ENCODE measurements at places on chromosomes 1 and 21.

GRCh38 chr21:36792505-36792967 is 93.6 kb downstream of the SIM2 start:
- DNase-seq, result no peak

DNA sequence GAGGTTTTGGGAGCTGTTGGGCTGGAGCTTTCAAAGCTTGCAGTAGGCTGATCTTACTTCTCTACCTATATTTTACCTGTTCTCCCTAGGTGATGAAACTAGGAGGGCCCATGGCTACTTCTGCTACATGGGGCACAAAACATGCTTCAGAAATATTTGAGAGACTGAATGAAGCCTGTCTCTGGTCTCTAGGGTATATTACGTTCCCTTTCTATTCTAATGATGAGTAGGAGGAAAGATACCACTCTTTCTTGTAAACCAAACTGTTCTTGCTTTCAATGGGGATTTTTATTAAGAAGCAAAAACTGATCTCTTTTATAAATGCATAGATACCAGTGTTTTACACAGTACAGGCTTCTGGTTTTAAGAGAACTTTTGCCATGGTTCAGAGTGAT is 103.1 kb downstream of the GALNT2 start:
- no peak for DNase-seq

DNA sequence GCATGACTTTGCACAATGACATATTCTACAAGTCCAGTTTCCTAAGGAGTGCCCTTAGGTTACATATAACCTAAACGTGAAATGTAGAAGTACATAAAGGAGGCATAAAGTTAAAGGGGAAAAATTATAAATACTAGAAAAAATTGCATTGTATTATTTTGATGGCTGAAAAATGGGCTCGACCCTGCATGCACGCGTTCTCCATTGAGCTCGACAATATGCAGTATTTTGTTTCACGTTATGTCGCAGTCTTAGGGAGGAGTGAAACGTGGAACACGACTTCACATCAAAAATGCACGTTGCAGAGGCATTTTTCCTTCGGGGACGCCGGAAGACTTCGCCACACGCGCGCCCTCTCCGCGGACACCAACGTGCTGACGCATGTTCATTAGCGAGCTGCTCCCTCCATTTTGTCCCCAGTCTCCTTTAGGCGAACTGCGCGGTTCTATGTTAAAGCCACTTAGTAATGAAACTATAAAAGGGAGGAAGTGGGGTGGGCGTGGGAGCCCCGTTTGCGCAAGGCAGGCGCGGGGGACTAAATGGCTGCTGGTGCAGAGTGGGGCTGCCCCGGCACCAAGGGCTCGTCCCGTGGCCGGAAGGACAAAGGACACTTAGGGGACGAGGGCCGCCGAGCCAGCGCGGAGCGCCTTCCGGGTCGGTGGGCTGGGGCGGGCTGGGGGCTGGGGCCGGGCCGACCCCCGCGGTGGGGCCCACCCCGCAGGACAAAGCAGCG is 749 bp upstream of the COX20 start:
- peak; percentile 89 for DNase-seq

DNA sequence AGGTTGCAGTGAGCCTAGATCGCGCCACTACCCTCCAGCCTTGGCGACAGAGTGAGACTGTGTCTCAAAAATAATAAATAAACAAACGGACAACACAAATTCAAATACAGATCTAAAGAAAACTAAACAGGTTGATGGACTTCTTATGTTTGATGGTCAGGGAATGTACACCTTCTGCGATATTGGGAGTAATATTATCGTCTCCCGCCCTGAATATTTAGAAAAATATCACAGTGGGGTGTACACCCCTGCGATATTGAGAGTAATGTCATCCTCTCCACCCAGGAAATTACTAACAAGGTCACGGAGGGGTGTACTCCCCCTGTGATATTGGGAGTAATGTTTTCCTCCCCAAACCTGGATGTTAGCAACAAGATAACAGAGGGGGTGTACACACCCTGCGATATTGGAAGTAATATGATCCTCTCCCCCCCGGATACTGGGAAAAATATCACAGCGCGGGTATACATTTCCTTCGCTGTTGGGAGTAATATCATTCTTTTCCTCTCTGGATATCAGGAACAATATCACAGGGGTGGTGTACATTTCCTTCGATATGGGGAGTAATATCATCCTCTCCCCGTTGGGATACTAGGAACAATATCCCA is 1.4 kb upstream of the CFAP298 start:
- no peak for DNase-seq

DNA sequence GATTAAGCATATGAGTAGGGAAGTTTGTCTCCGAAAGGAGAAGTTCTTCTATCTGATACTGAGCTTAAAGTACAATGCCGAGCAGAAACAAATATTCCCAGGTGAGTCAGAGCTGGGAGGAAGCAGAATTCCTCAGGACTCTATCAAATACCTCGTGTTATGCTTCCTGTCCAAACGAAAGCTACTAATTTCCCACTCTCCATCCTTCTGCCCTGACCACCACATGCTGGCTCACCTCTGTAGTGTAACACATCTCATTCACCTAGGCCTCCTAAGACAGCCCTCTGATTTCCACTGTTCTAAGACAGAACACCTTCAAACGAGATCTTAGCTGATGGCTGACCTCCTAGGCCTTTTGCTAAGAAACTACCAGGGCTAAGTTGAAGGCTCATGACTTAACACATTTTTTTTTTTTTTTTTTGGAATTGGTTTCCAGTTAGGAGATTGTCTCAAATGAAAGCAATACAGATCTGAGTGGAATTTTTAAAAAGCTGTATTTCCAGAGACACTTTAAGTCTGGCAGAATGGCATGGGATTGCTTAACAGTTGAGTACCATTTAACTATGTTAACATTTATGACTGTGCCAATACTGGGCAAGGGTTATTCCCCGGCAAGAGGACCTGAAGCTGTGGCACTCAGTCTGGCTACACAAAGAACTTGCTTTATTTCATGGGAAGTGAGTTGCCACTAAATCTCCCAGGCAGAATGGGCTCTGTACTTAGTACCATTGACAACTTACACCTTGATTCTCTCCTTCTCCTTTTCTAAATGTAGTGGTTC is 583.4 kb downstream of the DPYD start:
- no peak for DNase-seq

GRCh38 chr1:48743480-48743879 is 33.2 kb downstream of the BEND5 start:
- DNase-seq, result no peak

GRCh38 chr21:16789636-16790035 is 723.2 kb upstream of the CXADR start:
- DNase-seq, result no peak

DNA sequence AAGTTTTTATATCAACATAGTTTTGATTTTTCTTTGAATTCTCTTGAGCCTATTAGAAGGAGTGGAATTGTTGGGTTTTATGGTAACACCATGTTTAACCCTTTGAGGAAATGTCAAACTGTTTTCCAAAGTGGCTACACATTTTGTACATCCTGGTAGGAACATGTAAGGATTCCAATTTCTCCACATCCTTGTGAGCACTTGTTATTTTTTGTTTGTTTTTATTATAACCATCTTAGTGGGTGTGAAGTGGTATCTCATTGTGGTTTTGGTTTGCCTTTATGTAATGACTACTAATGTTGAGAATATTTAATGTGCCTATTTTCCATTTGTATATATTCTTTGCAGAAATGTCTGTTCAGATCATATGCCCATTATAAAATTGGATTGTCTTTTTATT is 120.5 kb downstream of the FGGY start:
- DNase-seq, result no peak

DNA sequence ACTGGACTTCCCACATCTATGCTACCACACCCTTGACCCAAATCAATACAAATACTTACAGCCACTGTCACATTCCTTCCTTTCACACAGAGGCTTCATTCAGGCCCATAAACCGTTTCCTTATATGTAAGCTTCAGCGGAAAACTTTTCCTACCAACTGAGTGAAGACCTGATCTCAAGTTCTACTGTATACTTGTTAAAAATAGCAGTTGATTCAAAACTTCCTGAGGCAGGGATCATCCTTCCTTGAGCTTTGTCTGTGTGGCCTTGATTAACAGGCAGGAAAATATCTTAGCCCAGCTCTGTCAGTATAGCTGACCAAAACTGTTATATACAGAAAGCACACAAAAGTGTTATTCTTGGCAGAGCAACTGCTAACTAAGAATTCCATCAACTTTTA is 42.7 kb downstream of the DENND2C start:
- no peak for DNase-seq

GRCh38 chr21:43882952-43883545 is 18.0 kb downstream of the AGPAT3 start:
- DNase-seq, result no peak

- DNase-seq, result no peak
Measured at GRCh38 chr1:230737622-230738262, 9.4 kb upstream of the CAPN9 start.

GRCh38 chr1:19814244-19814661 is 830 bp downstream of the RNF186 start:
- peak; percentile 34 for DNase-seq

DNA sequence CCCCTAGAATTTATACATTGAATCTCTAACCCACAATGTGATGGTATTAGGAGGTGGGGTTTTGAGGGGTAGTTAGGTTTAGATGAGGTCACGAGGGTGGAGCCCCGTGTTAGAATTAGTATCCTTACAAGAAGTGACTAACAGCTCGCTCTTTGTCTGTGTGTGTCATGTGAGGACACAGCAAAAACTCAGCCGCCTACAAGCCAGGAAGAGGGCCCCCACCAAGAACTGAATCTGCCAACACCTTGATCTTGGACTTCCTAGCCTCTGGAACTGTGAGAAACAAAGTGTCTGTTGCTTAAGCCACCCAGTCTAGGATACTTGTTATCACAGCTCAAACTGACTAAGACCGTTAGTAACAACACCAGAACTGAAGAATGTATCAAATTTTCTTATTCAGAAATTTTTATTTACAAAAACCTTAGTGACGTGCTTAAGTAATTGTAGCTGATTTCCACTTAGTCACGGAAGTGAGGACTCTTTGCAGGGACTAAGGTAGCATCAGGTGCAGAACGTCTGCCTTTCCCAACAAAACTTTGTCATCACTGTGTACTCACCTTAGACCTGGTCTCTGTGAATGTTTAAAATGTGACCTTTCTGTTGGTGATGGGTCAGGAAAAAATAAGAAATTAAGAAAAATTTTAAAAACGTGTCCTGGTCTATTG is 24.5 kb upstream of the LRRC8C start:
- DNase-seq, result no peak

GRCh38 chr1:217647791-217648190 is 16.6 kb downstream of the SPATA17 start:
- no peak for DNase-seq

- DNase-seq, result no peak
Measured at GRCh38 chr1:193462629-193463320, 276.4 kb upstream of the B3GALT2 start.

DNA sequence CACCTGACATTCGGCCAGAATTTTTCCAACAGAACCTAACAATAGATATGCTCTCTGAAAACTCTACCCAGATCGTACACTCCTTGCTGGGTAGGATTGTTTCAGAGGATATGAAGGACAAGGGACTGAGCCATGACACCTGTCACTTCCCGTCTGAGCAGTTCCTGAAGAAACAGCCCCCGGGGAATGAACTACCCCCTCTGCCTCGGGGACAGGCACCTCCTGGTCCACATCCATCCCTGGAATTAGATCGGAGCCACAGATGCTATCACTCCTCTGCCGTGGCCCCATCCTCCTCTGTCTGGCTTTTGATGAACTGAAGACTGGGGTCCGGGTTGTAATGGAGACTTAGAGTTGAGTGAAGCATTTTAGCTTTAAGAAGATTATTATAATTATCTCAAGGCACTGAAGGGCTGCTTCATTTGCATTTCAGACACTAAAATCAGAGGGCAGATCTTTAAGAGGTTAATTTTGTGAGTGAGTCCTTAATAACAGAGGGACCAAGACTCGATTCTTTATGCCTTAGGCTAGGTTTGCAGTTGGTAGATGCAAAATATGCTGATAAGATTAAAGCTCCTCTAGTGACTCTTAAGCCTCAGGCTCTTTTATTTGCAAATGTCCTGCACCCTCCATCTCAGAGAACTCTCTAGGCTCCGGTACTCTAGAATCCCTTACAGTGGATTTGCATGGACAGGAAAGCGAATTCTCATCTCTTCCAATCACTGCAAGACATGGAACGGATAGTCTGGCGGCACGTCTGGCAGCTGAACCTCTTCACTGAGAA is 333.8 kb downstream of the KIF26B start:
- no peak for DNase-seq

- no peak for DNase-seq
Measured at GRCh38 chr21:44967082-44968047, 27.5 kb downstream of the SLX9 start.

- no peak for DNase-seq
Measured at GRCh38 chr1:26538480-26539412, 9.2 kb downstream of the RPS6KA1 start.

- DNase-seq, result no peak
Measured at GRCh38 chr1:91712981-91713841, 172.7 kb downstream of the TGFBR3 start.

DNA sequence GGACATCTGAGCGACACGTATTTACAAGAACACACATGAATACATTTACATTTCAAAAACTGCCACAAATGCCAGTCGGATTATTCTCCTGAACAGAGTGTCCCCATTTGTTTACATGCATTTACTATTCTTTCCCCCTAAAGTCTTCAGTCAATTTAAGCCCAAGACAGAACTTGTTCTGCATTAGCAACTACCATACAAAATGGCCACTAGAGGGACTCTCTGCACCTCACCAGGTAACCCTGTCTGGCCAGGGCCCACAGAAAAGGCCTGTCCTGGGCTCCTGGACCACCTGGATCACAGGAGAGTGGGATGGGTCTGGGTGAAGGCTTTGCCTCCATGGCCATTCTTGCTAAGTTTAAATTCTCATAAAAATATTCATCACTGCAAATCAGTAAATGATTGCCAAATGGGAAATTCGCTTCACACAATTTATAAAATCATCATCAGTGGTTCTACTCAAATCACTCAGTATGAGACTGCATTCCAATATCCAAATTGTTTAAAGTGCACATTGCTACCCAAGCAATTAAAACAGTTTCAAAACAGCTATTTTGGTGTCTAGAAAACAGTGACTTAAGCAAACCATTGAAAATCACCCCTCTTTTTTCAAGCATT is 12.5 kb upstream of the GUCA2A start:
- DNase-seq, result no peak

- no peak for DNase-seq
Measured at GRCh38 chr1:230120921-230121381, 53.9 kb downstream of the GALNT2 start.

GRCh38 chr1:50517488-50517887 is 94.2 kb upstream of the DMRTA2 start:
- no peak for DNase-seq

- DNase-seq, result no peak
Measured at GRCh38 chr1:18976096-18976495, 19.6 kb upstream of the IFFO2 start.

GRCh38 chr1:245671966-245672767 is 517.4 kb downstream of the KIF26B start:
- DNase-seq, result no peak
